ENCODE measurements at places on chromosomes 6 and 20.
A peak's percentile ranks its signal among the peaks of the same experiment; 100 is the strongest.

GRCh38 chr6:5936631-5937030 lies 70.1 kb downstream of the NRN1 start:
- no peak for DNase-seq

- DNase-seq = no peak
Measured at GRCh38 chr6:89454300-89454699, 21.3 kb downstream of the ANKRD6 start.

GRCh38 chr6:10759312-10759839 lies 11.8 kb downstream of the TMEM14B start:
- DNase-seq = no peak

DNA sequence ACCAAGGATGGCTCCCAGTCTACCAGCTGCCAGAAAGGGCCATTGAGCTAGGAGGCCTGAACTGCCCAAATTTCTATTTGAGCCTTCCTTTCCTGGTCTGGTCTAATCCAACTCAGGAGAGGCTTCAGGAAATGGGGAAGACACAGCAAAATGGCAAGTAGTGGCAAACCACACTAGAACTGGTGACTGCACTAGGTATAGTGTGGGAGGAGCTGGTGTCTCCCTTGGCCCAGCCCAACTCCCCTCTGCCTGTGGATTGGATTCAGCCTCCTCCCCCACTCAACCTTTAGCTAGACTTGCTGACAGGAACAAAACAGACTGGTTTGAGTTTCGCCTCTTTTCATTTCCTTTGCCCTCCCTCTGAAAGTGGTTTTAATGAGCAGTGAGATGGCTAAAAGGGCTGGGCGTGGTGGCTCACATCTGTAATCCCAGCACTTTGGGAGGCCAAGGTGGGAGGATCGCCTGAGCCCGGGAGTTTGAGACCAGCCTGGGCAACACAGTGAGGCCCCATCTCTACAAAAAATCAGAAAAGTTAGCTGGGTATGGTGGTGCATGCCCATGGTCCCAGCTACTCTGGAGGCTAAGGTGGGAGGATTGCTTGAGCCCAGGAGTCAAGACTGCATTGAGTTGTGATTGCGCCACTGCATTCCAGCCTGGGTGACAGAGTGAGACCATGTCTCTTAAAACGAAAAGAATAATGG lies 17.5 kb downstream of the MRPS18A start:
- peak; percentile 56 for DNase-seq

GRCh38 chr6:96065213-96065612 lies 49.4 kb downstream of the FUT9 start:
- DNase-seq = no peak

- DNase-seq = no peak
Measured at GRCh38 chr20:30419466-30419865, 838.0 kb upstream of the DEFB115 start.

- no peak for DNase-seq
Measured at GRCh38 chr6:157442291-157442690, 61.3 kb downstream of the ZDHHC14 start.

DNA sequence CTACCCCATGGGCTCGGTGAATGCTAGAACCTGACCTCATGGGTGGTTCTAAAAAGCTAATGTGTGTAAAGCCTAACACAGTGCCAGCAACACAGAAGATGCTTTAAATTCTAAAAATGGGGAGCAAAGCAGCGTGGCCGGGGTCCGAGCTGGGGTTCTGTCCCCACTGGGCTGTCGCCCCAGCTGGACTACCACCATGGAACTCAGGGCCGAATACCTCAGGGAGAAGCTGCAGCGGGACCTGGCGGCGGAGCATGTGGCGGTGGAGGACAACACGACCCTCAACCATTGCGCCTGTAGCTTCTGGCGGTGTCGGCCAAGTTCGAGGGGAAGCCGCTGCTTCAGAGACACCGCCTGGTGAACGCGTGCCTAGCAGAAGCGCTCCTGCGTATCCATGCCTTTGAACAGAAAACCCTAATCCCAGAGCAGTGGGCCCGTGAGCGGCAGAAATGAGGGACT lies 8.4 kb downstream of the SOX4 start:
- no peak for DNase-seq

DNA sequence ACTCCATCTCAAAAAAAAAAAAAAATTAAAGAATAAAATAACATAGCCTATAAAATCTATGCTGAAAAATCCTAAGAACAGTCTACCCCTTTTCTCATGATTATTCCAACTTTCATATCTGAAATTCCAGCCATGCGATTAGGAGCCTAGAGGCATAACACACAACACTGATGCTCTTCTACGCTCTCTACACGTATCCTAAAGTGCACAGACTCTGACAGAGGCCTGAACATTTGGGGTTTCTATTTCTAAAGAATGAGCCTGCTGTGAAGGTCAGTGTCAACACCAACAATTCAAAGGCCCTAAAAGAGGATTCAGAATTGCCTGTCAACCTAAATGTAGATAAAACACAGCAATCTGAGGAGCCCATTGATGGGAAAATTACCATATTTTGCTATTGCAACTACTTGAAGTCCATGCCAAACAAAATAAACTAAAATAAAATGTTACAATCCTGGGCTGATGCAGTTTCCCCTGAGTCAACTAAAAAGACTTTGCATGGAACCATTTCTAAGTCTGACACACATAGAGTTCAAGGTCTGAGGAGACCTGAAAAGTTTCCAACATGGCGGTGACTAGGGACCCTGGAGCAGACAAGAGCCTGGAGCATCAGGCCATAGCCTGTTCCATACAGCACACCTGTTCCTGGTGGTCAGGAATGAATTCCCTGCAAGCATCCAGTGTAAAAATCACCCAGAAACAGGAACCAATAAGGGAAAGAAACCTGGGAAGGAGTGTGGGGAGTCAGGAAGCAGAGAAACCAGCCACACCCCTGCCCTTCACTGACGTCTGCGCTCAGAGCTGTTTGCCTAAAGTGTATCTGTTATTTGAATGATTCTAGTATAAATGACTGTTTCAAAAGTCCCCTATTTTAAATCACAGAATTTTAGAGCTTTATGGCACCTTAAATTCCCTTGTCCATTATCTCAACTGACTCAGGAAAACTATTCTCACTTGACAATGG lies 11.8 kb downstream of the NINL start:
- DNase-seq = no peak

DNA sequence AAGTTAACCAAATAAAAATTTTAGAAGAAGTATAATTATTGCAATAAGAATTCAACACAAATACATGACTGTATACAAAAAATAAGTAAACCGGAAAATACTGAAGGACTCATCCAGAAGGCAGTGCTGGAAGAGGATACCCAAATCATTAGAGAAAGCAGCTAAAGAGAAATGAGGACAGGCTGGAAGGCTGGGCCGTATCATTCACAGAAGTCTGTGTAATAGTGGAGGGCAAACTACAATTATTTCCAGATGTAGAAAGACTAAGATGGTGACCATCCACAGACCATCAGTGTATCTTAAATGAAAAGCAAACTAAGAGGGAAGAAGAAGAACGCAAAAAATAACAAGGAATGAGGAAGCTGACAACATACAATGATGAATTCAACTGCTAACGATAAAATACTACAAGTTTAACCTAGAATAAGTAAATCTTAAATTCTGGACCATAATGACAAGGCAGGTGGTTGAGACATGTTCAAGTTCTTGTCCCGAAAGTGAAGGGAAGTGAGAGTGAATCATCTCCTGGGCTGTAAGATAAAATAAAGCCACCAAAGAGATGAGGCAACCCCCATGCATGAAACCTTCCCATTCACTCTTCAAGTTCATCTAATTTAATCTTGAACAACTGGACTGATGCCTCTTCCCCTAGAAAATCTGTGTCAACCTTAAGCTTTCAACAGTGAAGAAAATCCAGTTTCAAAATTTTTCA lies 71.5 kb downstream of the SLC23A2 start:
- DNase-seq = no peak

GRCh38 chr6:134503585-134504281 lies 185.8 kb upstream of the SGK1 start:
- no peak for DNase-seq

DNA sequence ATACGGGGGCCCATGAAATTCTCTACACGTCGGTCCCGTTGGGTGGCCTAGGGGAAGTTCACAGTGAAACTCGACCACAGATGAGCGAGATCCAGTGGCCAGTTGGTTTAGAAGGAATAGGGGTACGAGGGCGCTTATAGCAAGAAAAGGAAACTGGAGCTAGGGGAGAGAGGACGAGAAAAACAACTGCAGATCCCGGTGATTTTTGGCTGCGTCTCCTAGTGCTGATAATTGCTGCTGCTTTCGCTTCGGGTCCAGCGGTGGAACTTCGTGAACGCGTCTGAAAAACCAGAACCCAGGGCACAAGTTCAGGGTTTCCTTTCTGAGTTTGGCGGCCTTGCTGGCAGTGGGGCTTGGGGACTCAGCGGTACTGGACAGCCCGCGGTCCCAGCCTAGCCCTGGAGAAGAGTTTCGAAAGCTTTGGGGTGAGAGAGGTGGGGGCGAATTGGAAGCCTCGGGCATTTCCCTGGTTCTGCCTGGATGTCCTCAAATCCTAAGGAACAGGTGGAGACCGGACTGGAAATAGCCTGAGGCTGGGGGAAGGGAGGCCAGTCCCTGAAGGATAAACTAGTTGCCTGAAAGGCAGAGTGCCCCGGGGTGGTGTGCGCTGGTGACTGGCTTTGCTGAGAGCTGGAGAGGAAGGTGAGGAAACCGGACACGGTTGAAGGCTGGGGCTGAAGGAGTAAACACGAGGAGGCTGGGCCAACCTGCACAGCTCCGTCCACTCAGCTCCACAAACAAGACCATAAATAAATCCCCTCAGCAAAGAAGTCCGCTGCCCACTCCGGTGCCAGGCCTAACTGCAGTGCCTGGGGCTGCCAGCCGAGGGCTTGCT lies 793 bp downstream of the GMPR start:
- DNase-seq = peak; percentile 23

- no peak for DNase-seq
Measured at GRCh38 chr6:37582306-37582705, 82.6 kb upstream of the CCDC167 start.

DNA sequence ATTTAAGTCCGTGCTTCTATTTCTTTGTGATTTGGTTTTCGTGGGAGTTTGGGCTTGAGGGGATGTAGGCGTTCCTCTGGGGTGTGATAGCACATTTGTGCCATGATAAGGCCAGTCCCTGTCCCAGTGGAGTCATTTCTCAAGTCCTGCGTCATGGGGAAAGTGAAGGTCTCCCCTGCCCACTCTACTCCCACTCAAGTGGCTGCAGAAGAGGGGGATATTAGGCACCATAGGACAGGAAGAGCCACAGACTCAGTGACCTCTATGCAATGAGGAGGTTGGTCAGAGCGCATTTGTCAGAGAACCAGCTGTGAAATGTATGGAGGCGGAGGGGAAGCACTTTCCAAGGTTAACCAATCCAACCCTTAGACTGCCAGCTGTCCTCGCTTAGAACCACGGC lies 51.9 kb upstream of the EDN1 start:
- peak; percentile 18 for DNase-seq

GRCh38 chr20:3973705-3974104 lies 41.7 kb downstream of the RNF24 start:
- no peak for DNase-seq

DNA sequence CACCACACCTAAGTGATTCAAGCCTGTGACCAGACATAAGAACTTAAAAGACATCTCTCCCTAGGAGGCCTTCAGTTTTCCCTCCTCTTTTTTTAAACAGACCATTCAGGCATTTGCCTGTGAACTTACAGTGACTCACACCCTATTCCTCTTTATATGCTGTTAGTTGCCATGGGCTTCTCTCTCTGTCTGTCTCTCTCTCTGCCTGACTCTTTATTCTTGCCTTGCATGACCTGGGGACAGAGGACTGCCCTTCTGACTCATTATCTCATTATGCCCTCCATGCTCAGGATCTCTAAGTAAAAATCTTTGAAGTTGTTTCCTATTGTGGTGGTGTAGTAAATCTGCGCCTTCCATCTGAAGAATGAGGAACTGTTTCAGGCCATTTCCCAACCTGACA lies 442.2 kb upstream of the MAN1A1 start:
- no peak for DNase-seq

DNA sequence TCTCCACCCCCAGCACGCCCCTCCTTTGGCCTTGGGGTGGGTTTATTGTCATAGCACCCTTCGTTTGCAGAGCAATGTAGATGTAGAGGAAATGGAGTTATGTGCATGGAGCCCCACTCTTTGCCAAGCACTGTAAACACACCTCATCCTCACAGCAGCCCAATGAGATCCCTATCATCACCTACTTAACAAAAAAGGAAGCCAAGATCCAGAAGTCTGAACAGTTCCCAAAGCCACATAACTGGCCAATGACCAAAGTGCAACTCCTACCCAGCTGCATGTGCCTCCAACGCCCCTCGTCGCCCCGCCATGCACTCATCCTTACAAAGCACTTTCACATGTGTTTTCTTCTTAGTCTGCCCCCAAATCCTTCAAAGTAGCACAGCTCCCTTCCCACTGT lies 21.8 kb upstream of the FOXQ1 start:
- no peak for DNase-seq

GRCh38 chr6:122068291-122068769 lies 331.1 kb upstream of the HSF2 start:
- DNase-seq = no peak

DNA sequence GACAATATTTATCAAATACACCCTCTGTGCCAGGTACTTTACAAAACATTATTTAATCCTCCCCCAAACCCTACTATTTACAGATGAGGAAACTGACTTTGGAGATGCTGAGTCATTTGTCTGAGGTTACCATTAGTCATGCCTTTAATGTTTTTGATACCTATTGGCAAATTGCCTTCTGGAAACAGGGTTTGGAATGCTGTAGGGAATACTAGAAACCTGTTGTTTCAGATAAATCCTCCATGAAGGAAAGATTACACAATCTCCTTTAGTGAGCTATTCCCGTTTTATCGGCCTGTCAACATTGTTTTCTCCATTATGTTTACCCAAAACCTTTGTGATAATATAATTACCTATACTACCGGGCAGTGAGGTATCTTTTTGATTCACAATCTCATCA lies 93.6 kb upstream of the ADGRF1 start:
- DNase-seq = no peak

DNA sequence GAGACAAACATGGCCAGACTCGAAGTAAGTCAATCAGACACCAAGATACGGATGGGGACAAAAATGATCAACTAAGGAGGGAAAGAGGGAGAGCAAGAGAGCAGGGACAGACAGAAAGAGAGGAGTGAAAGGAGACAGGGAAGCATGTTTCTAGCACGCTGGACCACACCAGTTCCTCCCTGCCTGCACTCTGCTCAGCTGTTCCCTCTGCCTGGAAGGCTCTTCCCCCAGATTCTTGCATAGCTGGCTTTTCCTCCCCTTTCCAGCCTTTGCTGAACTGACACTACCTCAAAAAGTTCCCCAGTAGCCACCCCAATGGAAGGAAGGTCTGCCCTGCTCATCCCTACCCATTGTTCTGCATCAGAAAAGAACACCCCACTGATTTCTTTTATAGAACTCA lies 185.9 kb downstream of the MAFB start:
- no peak for DNase-seq

- DNase-seq = no peak
Measured at GRCh38 chr6:21968411-21968810, 328.4 kb downstream of the PRL start.

GRCh38 chr6:165186441-165187205 lies 122.8 kb downstream of the C6orf118 start:
- DNase-seq = no peak
